GM12878 (cell line): ENCODE measurements at places on chromosomes 13 and 19.

DNA sequence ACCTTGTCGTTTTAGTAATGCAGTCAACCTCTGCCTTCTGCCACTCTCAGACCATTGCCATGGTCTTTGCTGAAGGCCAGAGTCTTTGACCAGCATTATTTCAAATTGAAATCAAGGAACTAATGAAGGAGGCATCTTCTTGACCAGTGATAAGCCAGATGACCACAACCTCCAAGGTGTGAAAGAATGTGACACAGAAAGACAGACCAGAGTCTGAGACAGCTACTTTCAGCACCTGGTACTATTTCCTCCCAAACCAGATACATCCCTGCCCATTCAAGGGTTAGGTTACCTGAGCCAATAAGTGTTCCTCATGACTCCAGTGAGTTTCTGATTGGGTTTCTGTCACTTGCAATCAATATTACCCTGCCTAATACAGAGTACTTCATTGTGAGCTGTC lies 20.3 kb upstream of the RNASEH2B start:
- no peak overlapping the region for H3K4me3 ChIP-seq
- no peak for DNase-seq
- peaks cover 39% of the 10 kb centered on the region for H3K4me1 ChIP-seq
- no peaks in the 10 kb centered on the region for H3K27me3 ChIP-seq

DNA sequence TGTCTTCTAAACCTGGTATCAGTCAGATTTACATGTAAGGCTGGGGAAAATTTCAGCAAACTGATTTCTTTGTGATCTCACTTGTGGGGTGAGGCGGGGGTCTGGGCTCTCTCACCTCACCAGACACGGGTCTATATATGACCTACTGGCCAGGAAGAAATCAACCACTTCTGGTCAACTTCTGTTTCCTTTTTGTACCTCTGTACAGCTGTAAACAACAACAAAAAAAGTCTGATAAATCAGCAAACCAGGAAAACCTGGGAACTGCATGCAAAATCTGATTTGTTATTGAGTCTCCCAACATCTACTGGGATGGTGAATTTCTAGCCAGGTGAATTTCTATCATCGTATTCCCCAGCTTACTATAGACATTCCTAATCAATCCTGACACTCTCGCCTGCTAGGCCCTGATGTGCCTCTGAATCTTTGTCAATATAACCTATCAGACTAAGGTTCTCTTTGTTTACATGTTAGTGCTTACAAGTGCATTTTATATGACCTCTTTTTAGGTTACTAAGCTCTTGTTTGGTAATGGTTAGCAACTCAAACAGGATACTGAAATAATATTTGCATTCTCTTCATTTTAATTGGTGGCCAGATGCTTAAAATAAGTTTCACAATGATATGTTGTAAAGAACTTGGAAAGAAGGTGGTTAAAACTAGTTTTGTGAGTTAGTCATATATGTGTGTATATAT lies 77.7 kb downstream of the LRRC63 start:
- no peaks in the 10 kb centered on the region for H3K27me3 ChIP-seq
- no peak for DNase-seq
- no peaks in the 10 kb centered on the region for H3K36me3 ChIP-seq
- H3K4me1 ChIP-seq = no peaks in the 10 kb centered on the region
- no peak overlapping the region for H3K27ac ChIP-seq

DNA sequence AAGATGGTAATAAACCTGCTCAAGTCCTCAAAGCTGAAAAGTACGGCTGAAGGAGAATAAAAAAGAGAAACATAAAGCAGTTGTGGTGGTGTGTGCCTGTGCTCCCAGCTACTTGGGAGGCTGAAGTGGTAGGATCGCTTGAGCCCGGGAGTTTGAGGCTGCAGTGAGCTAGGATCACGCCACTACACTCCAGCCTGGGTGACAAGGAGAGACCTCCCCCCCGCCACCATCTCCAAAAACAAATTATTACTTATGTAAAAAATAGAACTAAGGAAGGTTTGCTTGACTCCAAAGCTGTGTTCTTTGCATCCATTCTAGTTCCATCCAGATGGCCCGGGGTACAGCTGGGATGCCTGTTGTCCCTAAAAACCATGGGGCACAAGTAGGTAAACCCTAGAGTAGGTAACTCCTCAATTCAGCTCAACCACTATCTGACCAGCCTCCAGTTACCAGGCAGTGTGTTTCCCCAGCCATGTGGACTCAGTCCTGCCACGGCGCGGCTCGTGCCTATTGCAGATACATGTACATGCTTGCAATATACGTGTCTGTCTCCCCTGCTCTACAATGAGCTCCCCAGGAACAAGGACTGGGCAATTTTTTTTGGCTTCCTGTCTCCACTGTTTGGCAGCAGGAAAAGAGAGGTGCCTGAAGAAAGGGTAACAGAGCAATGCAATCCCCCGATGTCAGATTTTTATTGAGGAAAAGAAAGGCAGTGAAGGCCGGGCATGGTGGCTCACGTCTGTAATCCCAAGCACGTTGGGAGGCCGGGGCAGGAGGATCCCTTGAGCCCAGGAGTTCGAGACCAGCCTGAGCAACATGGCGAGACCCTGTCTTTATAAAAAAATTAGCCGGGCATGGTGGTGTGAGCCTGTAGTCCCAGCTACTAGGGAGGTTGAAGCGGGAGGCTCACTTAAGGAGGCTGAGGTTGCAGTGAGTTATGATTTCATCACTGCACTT lies 101.3 kb downstream of the GNG7 start:
- H3K4me1 ChIP-seq = peaks cover 24% of the 10 kb centered on the region
- H3K36me3 ChIP-seq = no peaks in the 10 kb centered on the region
- no peak overlapping the region for H3K27ac ChIP-seq
- DNase-seq = no peak

GRCh38 chr19:56319991-56320390 lies 5.4 kb upstream of the ZSCAN5A start:
- H3K27ac ChIP-seq = no peak overlapping the region
- no peak overlapping the region for H3K4me3 ChIP-seq
- no peaks in the 10 kb centered on the region for H3K36me3 ChIP-seq
- H3K27me3 ChIP-seq = no peaks in the 10 kb centered on the region
- H3K4me1 ChIP-seq = no peaks in the 10 kb centered on the region; the same call in 1 of the 2 replicates
- DNase-seq = no peak

DNA sequence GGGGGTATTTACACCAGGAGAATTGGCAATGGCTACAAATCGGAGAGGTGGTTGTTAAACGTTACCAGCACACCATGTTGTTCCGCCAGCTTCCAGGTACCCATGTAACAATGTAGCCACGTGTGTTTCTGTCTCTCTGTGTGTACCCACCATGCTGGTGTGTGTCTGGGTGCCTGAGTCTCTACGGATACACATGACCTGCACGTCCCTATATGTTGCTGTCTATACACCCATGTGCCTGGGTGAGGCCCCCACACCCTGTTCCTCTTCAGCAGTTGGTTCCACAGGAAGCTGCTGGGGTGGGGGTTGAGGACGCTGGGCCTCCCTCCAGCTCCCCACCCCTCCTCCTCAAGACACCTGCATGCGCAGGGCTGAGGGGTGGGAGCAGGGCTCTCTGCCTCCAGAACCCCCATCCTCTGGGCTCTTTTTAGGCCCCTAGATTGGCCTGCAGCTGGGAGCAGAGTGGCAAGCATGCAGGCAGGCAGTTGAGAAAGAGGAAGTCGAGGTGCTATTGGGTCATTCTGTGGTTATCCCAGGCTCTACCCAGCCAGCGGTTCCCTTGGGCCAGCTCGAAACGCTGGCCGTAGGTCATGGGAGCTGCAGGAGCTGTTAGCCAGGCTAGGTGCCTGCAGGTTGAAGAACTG lies at the start of gene ARHGEF18:
Gene ARHGEF18, plus strand, starts transcription at position 351 of the 644 bp plus-strand sequence. CDS start 13,954 bp downstream, outside the sequence.
- H3K4me3 ChIP-seq = peak within 1 kb of the TSS; percentile 43; the same call in 1 of the 2 replicates
- H3K4me1 ChIP-seq = peaks cover 58% of the 10 kb centered on the region
- no peaks in the 10 kb centered on the region for H3K36me3 ChIP-seq
- peak; percentile 59 for DNase-seq
- H3K27me3 ChIP-seq = no peaks in the 10 kb centered on the region

GRCh38 chr13:24167666-24168391 lies 7.3 kb downstream of the SPATA13 start:
- H3K4me3 ChIP-seq = no peak overlapping the region
- no peak overlapping the region for H3K27ac ChIP-seq
- H3K4me1 ChIP-seq = no peaks in the 10 kb centered on the region
- DNase-seq = no peak
- no peaks in the 10 kb centered on the region for H3K36me3 ChIP-seq

DNA sequence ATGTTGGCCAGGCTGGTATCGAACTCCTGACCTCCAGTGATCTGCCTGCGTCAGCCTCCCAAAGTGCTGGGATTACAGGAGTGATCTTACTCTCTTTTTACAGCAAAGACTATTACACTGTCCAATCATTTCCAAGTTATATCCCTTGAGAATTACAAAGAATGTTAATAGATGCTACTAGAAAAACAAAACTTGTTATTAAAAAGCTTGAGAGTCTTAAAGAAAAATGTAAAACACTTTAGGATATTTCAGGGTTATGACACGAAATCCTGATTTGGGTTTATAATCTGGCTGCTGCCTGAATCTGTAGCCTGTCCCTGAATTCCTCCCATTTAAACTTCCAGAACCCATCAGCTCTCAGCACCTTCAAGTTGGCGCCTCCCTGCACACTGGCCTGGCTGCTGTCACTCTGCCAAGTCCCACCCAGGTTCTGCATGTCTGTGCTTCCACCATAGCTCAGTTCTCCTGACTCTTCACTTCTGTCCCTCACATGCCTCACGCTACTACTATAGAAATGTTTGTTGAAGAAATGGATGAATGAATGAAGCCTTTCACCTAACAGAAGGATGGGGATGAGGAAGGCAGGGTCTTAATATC lies 55.8 kb upstream of the RFXAP start:
- no peaks in the 10 kb centered on the region for H3K4me1 ChIP-seq
- H3K4me3 ChIP-seq = no peak overlapping the region
- DNase-seq = no peak
- no peaks in the 10 kb centered on the region for H3K27me3 ChIP-seq

DNA sequence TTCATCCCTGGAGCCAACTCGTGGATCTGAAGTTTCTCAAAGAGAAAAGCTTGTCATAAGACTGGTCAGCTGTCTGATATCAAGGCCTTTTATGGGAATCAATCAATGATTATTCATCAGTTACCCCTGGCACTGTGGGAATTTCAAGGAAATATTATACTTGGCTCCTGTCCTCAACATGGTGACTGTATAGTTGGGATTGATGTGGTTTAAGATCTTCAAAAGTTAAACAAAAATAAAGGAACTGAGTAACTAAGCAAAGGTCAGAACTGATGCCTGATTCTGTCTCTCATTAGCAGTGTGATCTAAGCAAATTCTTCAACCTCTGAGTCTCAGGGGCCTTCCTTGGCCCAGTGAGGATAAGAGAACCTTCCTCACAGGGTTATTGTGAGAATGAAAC lies 22.2 kb upstream of the SERPINE3 start:
- H3K36me3 ChIP-seq = no peaks in the 10 kb centered on the region
- H3K4me3 ChIP-seq = no peak overlapping the region
- no peaks in the 10 kb centered on the region for H3K4me1 ChIP-seq
- no peak for DNase-seq
- H3K27ac ChIP-seq = no peak overlapping the region
- H3K27me3 ChIP-seq = no peaks in the 10 kb centered on the region

DNA sequence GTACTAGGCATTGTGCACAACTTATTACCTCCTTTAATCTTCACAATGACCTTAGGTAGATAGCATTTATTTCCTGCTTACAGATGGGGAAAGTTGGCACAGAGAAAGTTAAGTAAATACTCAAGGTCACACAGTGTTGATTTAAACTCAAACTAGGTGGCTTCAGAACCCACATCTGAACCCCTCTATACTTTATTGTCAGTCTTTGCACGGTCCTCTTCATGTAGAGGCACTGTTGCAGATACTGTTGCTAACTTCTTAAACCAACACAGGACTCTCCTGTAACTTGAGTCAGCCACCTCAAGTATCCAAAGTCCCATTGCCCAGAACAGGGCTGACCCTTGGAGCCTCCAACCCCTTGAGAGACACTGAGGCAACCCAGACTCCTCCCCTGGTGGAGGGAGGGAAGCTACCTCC lies 48.8 kb downstream of the FRY start:
- H3K27ac ChIP-seq = no peak overlapping the region
- H3K4me1 ChIP-seq = no peaks in the 10 kb centered on the region
- no peak overlapping the region for H3K4me3 ChIP-seq
- H3K27me3 ChIP-seq = no peaks in the 10 kb centered on the region
- DNase-seq = no peak

DNA sequence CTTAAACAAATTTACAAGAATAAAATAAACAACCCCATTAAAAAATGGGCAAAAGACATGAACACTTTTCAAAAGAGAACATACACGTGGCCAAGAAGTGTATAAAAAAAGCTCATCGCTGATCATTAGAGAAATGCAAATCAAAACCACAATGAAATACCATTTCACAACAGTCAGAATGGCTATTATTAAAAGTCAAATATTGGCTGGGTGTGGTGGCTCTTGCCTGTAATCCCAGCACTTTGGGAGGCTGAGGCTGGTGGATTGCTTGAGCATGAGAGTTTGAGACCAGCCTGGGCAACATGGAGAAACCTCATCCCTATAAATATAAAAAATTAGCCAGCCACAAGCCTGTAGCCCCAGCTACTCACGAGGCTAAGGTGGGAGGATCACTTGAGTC lies 89.9 kb downstream of the UBL3 start:
- H3K27ac ChIP-seq = no peak overlapping the region
- no peak for DNase-seq
- peaks cover 3% of the 10 kb centered on the region; the same call in 1 of the 2 replicates for H3K4me1 ChIP-seq
- no peak overlapping the region for H3K4me3 ChIP-seq

DNA sequence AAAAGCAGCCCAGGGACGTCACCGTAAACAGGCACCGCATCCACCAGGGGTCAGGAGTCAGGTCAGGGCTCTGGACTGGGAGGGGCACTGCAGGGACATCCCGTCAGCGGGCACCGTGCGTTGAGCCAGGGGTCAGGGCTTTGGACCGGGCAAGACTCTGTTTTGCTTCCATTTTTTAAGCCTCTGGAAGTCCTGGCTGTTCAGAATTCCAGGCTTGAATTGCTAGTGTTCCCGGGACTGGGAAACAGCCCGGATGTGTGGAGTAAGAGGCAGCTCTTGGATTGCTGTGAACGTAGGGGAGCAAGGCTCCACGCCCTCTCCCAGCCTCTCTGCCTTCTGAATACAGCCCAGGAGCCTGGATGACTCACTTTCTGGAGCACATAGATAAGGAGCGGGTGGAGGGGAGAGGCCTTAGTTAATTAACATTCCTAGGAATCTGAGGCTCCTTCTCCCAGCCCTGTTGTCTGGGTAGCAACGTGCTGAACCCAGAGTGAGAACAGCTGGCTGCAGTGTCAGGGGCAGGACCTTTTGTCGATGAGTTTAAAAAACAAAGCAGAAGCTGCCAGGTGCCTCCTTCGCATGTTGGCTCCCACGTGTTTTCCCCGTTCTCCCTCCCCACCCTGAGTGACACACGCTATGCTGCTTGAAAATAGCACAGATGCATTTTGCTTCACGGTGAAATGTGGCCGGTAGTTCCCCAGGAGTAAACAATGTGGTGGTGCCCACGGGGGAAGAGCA lies 21.9 kb downstream of the ATP11A start:
- no peak overlapping the region for H3K4me3 ChIP-seq
- H3K4me1 ChIP-seq = peaks cover 9% of the 10 kb centered on the region
- DNase-seq = no peak

DNA sequence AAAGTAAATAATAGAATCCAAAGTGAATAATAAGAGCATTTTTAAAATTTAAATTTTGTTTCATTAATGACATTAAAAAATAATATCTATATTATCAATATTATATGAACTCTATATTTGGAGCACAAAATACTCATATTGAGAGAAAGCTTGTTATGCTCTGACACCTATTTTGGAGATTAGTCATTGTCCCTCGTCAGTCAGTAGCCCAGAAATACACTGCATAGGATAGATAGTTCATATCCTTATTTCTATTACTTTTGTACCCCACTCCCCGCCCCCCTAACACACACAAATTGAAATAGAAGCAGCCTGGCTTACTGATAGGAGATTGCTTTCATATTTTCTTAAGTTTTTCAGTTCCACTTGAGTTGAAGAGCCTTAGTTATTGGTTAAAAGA lies 652.8 kb downstream of the PCDH9 start:
- DNase-seq = no peak
- no peaks in the 10 kb centered on the region for H3K27me3 ChIP-seq
- H3K4me3 ChIP-seq = no peak overlapping the region
- no peak overlapping the region for H3K27ac ChIP-seq
